ENCODE measurements at places on chromosomes 6 and 20. TPM values are rescaled to one million over a fixed set of nuclear protein-coding genes. Genes with fewer than 3 reads are reported as not detected.

BPIFB2 gene
- not detected for total RNA-seq

SPDEF gene
- 0.65 TPM for total RNA-seq

GJA10 gene
- not detected for total RNA-seq

SLC17A1 gene
- 0.49 TPM for total RNA-seq

RIPPLY2 gene
- not detected for total RNA-seq

BPIFA1 gene
- not detected for total RNA-seq

ANGPT4 gene
- not detected for total RNA-seq

MCM8 gene
- 18.5 TPM for total RNA-seq

Data from progenitor cell of endocrine pancreas (in vitro differentiated cells).